ENCODE measurements at places on chromosomes 11 and 22.

DNA sequence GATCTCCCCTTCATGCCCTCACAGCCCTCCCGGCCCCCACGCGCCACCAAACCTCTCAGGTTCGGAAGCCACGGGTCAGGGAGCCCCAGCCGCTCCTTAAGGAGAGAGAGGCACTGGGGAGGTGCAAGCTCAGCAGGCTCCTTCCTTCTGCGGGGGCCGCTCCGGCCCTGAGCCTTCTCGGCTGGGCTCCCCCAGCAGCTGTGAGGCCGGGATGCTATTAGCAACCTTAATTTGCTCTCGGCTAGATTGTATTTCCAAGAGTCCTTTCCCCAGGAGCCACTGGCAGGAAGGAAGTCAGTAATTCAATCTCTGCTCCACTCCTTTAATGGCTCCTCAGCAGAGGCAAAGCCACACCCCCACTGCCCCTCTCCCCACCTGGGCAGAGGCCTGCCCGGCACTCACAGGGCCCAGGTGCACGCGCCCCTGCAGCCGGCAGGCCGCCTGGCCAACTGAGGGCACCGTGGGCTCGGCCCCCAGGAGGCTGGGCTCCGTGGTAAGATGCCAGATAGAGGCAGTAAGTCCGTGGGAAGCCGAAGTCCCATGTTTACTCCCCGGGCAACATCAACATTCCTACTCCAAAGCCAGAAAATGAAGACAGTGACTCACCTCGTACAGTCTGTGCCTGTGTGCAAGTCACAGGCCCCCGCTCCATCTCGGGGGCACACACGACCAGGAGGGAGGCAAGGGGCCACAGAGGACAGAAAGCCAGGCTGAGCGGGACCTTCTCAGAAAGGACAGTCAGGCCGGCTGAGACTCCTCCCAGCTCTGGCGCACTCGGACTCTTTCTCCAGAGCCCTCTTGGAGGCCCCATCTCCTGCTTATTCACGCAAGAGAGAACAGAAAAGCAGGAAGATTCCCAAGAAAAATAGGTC is 5.2 kb downstream of the IGSF9B start:
- peak; percentile 38 for DNase-seq

GRCh38 chr22:48884786-48885185 is 942.9 kb downstream of the BRD1 start:
- no peak for DNase-seq

DNA sequence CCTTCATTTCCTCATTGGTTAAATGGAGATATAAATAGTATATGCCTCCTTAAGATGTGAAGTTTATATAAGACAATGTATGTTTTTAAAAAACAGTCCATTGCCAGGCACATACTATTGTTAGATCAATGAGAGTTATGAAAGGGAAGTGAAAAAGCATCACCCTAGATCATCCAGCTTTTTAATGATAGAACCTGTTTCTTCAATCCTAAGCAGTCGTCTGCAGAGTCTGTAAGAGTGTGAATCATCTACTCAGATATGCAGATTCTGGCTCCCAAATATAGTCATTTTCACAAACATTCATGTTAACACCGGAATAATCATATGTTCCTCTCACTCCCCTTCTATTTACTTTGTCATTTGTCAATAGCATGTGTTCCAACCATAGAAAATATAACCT is 65.3 kb upstream of the SLN start:
- no peak for DNase-seq

- DNase-seq: no peak
Measured at GRCh38 chr22:38860283-38861169, 11.5 kb downstream of the CBX6 start.

DNA sequence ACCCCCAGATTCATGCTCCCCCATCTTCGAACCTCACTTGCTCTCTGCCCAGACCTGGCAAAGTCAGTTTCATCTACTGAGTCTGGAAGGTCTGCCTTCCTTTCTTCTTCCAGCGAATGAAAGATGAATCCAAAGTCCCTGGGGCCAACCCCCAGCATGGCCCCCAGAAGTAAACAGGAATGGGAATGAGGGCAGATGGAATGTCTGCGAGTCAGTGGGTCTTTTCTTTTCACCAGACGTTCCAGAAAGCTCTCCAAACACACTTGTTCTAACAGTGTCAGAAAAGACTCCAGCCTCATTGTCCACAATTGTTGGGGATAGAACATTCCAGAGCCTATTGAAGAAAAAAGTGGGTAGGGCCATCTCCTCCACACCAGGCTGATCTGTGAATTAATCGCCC is 28.6 kb downstream of the RIBC2 start:
- no peak for DNase-seq

DNA sequence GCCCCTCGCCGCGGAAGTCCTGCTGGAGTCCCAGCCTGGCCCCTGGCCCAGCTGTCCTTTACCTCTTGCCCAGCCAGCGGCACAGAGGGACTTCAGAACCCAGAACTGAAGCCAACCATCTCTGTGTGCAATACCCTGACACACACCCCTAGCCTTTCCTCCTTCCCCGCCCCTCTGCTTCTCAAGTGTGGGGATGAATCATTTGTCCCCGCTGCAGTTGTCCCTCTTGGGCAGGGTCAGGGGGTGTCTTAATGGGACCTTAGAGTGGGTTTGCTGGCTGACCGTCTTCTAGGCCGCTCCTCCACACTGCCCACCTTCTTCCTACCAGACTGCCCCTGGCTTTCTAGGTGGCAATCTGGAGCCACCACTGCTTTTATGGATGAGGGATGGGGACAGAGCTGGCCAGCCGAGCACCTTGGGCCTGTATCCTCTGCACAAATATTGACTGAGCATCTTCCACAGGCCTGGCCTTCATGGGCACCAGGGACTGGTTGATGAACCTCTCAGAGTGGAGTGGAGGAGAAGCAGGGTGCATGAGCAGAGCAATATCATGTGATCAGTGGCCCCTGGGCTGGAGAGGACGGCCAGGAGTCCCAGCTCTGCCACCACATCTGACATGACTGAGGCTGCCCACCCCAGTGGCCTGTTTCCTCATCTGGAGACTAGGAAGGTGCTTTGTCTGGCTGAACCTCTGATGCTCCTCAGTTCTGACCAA is 668 bp upstream of the CHST1 start:
- no peak for DNase-seq

DNA sequence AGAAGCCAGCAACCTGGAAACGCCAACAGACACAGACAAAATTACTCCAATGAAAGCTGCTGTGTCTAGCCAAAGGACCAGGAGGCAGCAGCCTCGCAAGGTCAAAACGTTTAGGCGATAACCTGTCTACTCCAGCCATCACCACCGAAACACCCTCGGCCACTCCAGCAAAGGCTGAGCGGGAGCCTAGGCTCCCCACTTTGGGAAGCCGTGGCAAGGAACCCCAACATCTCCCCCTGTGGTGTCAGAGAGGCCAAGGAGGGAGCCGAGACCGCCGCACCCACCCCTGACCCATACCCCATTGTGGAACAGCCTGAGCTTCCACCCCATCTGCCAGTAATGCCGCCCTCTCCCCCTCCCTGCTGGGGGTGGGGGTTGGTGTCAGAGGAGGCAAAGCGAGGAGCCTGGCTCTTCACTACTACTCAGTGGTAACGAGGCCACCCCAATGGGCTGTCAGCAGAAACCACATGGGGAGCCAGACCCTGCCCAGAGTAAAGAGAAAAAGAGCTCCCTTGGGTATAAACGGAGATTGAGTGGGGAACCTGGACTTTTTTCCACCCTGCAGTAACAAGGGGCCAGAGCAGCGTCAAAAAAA is 33.9 kb upstream of the SEPTIN5 start:
- peak; percentile 43 for DNase-seq
